Neural crest cell (in vitro differentiated cells): ENCODE measurements at places on chromosomes 6 and 20. TPM values are rescaled to one million over a fixed set of nuclear protein-coding genes. Genes with fewer than 3 reads are reported as not detected.

DNA sequence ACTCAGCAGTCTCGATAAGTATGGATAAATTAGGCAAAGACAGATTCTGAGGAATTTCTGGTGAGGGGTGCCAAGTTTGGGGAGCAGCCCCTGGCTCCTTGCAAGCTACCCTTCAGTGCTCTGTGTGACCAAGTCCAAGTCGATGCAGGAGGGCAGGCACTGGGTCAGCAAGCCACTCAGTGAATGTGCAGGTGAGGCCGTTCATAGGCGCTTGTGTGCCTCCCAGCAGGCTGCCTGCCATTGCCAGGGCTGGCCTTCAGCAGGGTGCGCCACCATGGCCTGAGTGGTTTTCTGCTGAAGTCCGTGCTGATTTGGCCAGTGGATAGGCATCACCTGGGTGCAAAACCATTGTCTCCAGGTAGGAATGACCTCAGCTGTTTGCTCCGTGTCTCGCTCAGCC lies 3.3 kb upstream of the GNRH2 start:
- H3K4me1 ChIP-seq: peaks cover 8% of the 10 kb centered on the region
- H3K4me3 ChIP-seq: no peak overlapping the region
- no peak for DNase-seq
- no peak overlapping the region for H3K27ac ChIP-seq
- H3K27me3 ChIP-seq: peaks cover 2% of the 10 kb centered on the region

IL17F gene
- total RNA-seq: not detected in 2 replicates

UST gene
- 5.5 and 6.1 TPM in 2 replicates for total RNA-seq

BMP2 gene
- total RNA-seq: 0.58 and 0.84 TPM in 2 replicates

NHLRC1 gene
- total RNA-seq: 0.72 and 0.93 TPM in 2 replicates
